Mucosa of gallbladder (tissue), 1 donor: ENCODE measurements at places on chromosomes 4 and X. TPM values are rescaled to one million over a fixed set of nuclear protein-coding genes. Genes with fewer than 3 reads are reported as not detected.

The NUDT11 gene
- 1.5 TPM for total RNA-seq

DNA sequence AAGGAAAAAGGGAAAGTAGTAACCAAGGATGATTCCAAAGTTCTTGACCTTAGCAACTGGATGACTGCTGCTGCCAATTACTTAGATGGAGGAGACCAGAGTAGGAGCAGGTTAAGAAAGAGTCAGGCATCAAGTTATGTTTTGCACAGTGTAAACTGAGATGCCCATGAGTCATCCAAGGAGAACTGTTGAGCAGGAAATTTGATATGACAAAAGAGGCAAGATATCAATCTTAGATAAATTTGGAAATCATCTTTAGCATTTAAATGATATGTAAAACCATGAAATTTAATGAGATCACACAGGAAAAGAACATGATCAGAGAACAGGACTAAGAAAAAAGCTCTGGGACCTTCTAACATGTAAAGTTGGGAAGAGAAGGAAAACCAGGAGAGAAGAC lies 361.3 kb downstream of the OPHN1 start:
- DNase-seq: no peak

DNA sequence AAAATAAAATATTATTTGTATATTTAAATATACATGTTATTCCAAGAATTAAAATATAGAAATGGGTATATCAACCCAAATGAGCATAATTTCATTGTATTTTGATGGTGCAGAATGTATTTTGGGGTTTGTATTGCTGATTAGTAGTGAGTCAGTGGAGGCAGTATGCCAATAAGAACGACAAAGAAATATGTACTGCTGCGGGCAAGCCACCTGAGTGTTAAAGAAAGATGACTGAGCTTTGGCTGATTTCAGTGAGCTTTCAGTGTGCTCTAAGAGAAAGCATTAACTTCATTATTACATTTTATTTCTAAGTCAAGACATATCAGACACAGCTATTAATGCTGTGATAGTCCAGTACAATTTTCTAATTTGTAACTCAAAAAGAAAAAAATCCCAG lies 297.8 kb downstream of the ANK2 start:
- DNase-seq: no peak

The GUCY1B1 gene
- 13.5 TPM for total RNA-seq

The VCX gene
- total RNA-seq: not detected

GRCh38 chr4:178339769-178340168 lies 897.5 kb upstream of the AGA start:
- no peak for DNase-seq

DNA sequence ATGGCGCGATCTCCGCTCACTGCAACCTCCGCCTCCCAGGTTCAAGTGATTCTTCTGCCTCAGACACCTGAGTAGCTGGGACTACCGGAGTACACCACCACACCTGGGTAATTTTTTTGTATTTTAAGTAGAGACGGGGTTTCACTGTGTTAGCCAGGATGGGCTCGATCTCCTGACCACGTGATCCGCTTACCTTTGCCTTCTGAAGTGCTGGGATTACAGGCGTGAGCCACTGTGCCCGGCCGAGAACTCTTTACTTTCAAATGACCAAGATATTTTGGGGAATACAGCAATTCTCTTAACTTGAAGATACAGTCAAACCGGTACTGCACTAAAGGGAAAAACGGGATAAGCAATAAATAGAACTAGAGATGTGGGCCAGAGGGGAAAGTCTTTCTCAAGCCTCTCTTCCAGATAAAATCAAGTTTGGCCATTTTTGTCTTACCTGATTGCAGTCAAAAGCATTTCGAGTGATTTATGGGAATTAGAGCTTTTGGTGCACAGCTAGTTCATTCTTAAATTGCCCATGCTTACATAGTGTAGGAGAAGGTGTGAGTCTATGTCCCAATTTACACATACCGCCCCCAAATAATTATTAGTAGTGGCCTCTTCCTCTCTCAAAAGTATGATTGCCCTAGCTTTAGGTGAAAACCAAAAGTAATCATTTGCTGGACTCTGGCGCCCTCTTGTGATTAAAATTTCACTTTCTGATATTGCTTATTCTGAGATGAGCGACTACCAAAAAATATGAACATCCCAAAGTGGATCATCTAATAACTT lies 53.2 kb upstream of the ABCG2 start:
- DNase-seq: peak; percentile 58

The CNKSR2 gene
- total RNA-seq: 0.86 TPM

The FDCSP gene
- total RNA-seq: not detected

DNA sequence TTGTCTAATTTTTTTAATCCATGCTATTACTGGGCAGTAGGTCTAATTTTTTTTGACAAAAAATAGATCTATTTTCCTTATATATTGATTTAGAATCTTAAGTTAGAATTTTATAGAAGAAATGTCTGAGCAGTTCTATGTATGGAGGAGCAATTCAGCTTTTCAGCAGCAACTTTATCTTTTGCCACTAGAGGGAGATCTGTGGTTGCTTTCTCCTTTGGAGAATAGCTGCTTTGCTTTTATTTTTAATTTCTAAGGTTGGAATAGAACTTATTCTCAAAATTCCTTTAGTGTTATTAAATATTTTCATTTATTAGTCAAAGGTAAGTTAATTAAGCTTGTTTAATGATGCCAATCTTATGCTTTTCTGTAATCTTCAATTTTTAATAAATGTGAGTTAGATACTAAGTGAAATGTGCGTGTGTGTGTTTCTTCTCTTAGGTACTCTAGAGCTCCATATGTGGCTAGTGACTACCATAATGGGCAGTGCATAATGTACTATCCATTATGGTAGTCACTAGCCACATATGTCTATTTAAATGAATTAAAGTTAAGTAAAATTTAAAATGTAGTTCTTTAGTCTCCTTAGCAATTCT lies 29.3 kb downstream of the FAM199X start:
- no peak for DNase-seq

The CFI gene
- total RNA-seq: 60.9 TPM

The GNRHR gene
- not detected for total RNA-seq

The PRSS12 gene
- 39.4 TPM for total RNA-seq
